Trophoblast cell (in vitro differentiated cells and primary cell): ENCODE measurements at places on chromosomes 1 and 21.

DNA sequence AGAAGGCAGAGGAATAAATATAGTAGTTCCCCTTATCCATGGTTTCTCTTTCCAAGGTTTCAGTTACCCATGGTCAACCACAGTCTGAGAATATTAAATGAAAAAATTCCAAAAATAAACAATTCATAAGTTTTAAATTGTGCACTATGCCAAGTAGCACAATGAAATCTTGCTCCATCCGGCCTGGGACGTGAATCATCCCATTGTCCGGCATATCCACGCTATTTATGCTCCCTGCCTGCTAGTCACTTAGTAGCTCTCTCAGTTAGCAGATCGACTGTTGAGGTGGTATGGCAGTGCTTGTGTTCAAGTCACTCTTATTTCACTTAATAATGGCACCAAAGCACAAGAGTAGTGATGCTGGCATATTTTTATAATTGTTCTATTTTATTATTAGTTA lies 58.6 kb upstream of the ARHGAP29 start:
- H3K4me1 ChIP-seq = peaks cover 7% of the 10 kb centered on the region
- no peak overlapping the region for H3K27ac ChIP-seq
- no peaks in the 10 kb centered on the region for H3K36me3 ChIP-seq
- H3K4me3 ChIP-seq = no peak overlapping the region
- no peaks in the 10 kb centered on the region for H3K27me3 ChIP-seq
- no peak for DNase-seq

DNA sequence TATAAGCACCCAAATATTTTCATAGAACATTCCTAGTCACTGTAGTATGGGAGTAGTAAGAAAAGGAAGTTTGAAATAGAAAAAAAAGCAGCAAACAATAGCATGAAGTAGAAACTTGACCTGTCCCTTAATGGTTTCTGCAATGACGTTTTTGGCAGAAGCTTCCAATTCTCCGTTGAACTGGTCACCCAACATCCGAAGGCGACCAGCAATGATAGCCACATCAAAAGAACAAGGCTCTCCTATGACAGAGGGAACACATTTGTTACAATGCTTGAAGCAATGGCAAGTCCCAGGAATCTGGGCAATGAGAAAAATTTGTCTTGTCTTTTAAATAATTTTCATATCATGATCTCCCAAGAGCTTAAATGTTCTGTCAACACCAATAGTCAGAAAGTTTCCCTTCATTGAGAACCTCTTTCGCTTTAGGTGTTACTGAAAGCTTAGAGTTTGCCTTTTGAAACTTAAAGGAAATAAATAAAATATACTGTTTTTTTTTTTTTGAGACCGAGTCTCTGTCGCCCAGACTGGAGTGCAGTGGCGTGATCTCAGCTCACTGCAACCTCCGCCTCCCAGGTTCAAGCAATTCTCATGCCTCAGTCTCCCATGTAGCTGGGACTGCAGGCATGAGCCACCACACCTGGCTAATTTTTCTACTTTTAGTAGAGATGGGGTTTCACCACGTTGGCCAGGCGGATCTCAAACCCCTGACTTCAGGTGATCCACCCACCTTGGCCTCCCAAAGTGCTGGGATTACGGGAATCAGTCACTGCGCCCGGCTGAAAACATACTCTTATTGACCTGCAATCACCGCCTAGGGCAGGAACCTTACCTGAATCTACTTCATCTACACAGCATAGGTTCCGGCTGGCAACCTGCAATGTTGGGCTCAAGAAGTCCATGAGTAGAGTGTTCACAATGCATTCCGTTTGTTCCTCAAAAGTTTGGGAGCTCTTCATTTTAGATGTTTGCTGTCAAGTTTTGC lies 672 bp downstream of the BCL2L15 start:
- no peak overlapping the region for H3K27ac ChIP-seq
- DNase-seq = no peak
- H3K4me3 ChIP-seq = no peak overlapping the region

DNA sequence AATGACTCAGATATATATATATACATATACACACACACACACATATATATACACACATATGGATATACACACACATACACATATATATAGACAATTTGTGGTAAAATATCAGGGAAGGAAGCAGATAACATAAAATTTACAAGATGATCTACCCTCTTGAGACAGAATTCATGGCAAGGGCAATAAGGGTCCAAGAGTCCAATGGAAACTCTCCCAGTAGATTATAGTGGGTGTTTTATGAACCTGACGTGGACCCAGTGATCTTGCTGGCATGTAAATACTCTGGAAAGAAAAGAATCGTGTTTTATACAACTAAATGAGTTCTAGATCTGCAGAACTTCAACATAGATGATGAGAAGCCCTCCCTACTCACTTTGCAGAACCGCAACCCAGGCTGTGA lies 49.3 kb downstream of the DENND1B start:
- no peaks in the 10 kb centered on the region for H3K36me3 ChIP-seq
- no peak overlapping the region for H3K4me3 ChIP-seq
- no peaks in the 10 kb centered on the region for H3K27me3 ChIP-seq
- DNase-seq = no peak
- no peaks in the 10 kb centered on the region for H3K4me1 ChIP-seq
- no peak overlapping the region for H3K27ac ChIP-seq

GRCh38 chr1:161549652-161550051 lies at the start of gene FCGR3A:
TSS of gene FCGR3A (minus strand) at chr1:161549818. CDS start at chr1:161549736, 82 bp downstream.
- no peaks in the 10 kb centered on the region for H3K36me3 ChIP-seq
- no peaks in the 10 kb centered on the region for H3K27me3 ChIP-seq
- no peak within 1 kb of the TSS for H3K27ac ChIP-seq
- no peaks in the 10 kb centered on the region for H3K4me1 ChIP-seq

- no peak for DNase-seq
- H3K36me3 ChIP-seq = no peaks in the 10 kb centered on the region
- no peaks in the 10 kb centered on the region for H3K27me3 ChIP-seq
- H3K4me1 ChIP-seq = no peaks in the 10 kb centered on the region
- H3K27ac ChIP-seq = no peak overlapping the region
Observed at GRCh38 chr1:10728595-10729410, 67.6 kb downstream of the CASZ1 start.

DNA sequence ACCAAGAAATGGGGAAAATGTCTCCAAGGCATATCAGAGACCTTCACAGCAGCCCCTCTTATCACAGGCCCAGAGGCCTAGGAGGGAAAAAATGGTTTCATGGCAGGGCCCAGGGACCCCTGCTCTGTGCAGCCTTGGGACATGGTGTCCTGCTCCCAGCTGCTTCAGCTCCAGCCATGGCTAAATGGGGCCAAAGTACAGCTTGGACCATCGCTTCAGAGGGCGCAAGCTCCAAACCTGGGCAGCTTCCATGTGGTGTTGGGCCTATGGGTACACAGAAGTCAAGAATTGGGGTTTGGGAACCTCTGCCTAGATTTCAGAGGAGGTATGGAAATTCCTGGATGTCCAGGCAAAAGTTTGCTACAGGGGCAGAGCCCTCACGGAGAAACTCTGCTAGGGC lies 282.4 kb upstream of the BEND5 start:
- no peak for DNase-seq
- H3K36me3 ChIP-seq = no peaks in the 10 kb centered on the region
- H3K27ac ChIP-seq = no peak overlapping the region
- no peaks in the 10 kb centered on the region for H3K27me3 ChIP-seq
- H3K4me1 ChIP-seq = no peaks in the 10 kb centered on the region
- H3K4me3 ChIP-seq = no peak overlapping the region

- H3K4me3 ChIP-seq = no peak overlapping the region
- H3K36me3 ChIP-seq = no peaks in the 10 kb centered on the region
- no peak overlapping the region for H3K27ac ChIP-seq
- H3K4me1 ChIP-seq = no peaks in the 10 kb centered on the region
- no peaks in the 10 kb centered on the region for H3K27me3 ChIP-seq
Observed at GRCh38 chr1:36653850-36654249, 171.1 kb upstream of the CSF3R start.

DNA sequence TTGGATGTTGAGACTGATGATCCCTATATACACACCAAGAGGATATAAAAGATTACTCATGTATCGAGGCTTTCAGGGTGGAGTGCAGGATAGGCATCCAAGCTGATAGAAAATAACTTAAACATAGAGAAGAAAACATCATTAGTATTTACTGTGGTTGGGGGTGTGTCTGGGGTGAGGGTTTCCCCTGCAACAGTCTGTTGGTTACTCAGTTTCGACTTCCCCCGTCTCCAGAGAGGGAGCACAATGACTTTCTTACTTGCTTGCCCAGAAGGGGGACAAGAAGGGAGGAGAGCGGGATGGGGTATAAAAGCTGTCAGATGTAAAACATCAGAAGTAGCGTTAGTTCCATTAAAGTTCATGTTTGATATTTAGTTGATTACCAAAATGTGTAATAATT lies 717.4 kb upstream of the ZP4 start:
- H3K27ac ChIP-seq = no peak overlapping the region
- no peaks in the 10 kb centered on the region for H3K36me3 ChIP-seq
- H3K27me3 ChIP-seq = no peaks in the 10 kb centered on the region
- no peaks in the 10 kb centered on the region for H3K4me1 ChIP-seq
- DNase-seq = no peak

- peaks cover 5% of the 10 kb centered on the region for H3K4me1 ChIP-seq
- H3K36me3 ChIP-seq = no peaks in the 10 kb centered on the region
- no peak overlapping the region for H3K27ac ChIP-seq
- no peak for DNase-seq
- no peaks in the 10 kb centered on the region for H3K27me3 ChIP-seq
Observed at GRCh38 chr1:56472860-56473259, 106.5 kb downstream of the PLPP3 start.

GRCh38 chr1:160567858-160568682 lies 11.2 kb downstream of the CD84 start:
- H3K27me3 ChIP-seq = no peaks in the 10 kb centered on the region
- no peak overlapping the region for H3K4me3 ChIP-seq
- no peak for DNase-seq
- no peak overlapping the region for H3K27ac ChIP-seq
- H3K36me3 ChIP-seq = no peaks in the 10 kb centered on the region

DNA sequence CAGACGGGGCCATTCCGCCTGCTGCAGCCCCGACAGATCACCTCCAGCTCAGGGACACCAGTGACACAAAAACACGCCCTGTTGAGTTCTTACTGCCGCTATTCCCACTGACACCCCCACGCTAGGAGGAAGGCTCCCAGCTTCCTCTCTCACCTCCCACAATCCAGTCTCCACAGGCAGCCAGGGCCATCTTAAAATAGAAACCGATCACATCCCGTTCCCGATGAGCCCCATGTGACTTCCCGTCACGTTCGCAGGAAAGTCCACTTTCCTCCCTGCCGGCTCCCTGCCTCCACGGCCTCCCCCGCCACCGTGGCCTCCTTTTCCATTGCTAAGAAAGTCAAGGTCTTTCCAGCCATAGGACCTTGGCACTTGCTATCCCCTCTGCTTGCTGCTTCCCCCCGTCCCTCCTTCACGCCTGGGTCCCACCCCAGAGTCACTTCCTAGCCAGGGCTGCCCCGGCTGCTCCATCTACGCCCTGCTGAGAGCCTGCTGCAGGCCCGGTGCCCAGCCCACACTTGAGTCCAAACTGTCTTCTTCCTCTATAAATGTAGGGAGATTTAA lies 24.0 kb upstream of the DDOST start:
- no peak overlapping the region for H3K27ac ChIP-seq
- H3K27me3 ChIP-seq = no peaks in the 10 kb centered on the region
- H3K4me1 ChIP-seq = no peaks in the 10 kb centered on the region

- H3K27me3 ChIP-seq = no peaks in the 10 kb centered on the region
- H3K4me1 ChIP-seq = peaks cover 4% of the 10 kb centered on the region
- no peak overlapping the region for H3K27ac ChIP-seq
- no peaks in the 10 kb centered on the region for H3K36me3 ChIP-seq
- no peak for DNase-seq
Observed at GRCh38 chr1:232106415-232106814, 479.8 kb downstream of the DISC1 start.

GRCh38 chr21:41772351-41773080 lies 5.7 kb upstream of the RIPK4 start:
- H3K27me3 ChIP-seq = peaks cover 9% of the 10 kb centered on the region
- peaks cover 11% of the 10 kb centered on the region for H3K4me1 ChIP-seq
- DNase-seq = no peak
- H3K27ac ChIP-seq = no peak overlapping the region
- no peak overlapping the region for H3K4me3 ChIP-seq
- no peaks in the 10 kb centered on the region for H3K36me3 ChIP-seq

DNA sequence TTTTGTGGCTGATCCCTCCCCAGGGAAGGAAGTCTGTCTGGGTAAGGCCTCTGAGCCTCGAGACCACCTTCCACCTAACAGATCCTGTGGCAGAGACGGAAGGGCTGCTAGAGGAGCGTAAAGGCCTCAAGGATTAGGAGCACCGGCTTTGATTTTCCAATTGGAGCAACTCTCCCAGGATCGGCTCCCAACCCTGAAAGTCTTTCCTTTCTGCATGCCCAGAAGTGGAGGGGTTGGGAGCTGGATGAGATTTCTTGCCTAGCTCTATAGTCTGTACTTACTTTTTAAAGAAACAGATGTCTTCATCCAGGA lies 41.4 kb downstream of the ELK4 start:
- DNase-seq = no peak
- H3K4me1 ChIP-seq = peaks cover 3% of the 10 kb centered on the region
- H3K4me3 ChIP-seq = no peak overlapping the region
- H3K27ac ChIP-seq = no peak overlapping the region
- H3K27me3 ChIP-seq = no peaks in the 10 kb centered on the region

- no peak overlapping the region for H3K27ac ChIP-seq
- no peak for DNase-seq
- no peak overlapping the region for H3K4me3 ChIP-seq
- H3K4me1 ChIP-seq = no peaks in the 10 kb centered on the region
- peaks cover 24% of the 10 kb centered on the region for H3K36me3 ChIP-seq
Observed at GRCh38 chr21:32329331-32329730, 30.7 kb downstream of the MRAP start.

- no peaks in the 10 kb centered on the region for H3K4me1 ChIP-seq
- no peaks in the 10 kb centered on the region for H3K27me3 ChIP-seq
- H3K36me3 ChIP-seq = no peaks in the 10 kb centered on the region
- no peak for DNase-seq
- no peak overlapping the region for H3K27ac ChIP-seq
Observed at GRCh38 chr1:56797065-56797685, 22.0 kb downstream of the FYB2 start.

GRCh38 chr1:112549590-112549989 lies 40.8 kb downstream of the WNT2B start:
- no peak overlapping the region for H3K4me3 ChIP-seq
- no peak overlapping the region for H3K27ac ChIP-seq
- H3K4me1 ChIP-seq = no peaks in the 10 kb centered on the region
- DNase-seq = no peak
